ENCODE measurements at places on chromosomes 2 and 18. TPM values are rescaled to one million over a fixed set of nuclear protein-coding genes. Genes with fewer than 3 reads are reported as not detected.

FAM237A gene
- total RNA-seq = 2.3 TPM

SNORC gene
- 1.5 TPM for total RNA-seq

TUBA3E gene
- total RNA-seq = 67.0 TPM

RNF152 gene
- total RNA-seq = 8.6 TPM

PCARE gene
- total RNA-seq = 3.3 TPM

MXD1 gene
- 6.9 TPM for total RNA-seq

PPP1R1C gene
- 44.1 TPM for total RNA-seq

TSPYL6 gene
- total RNA-seq = not detected

DNA sequence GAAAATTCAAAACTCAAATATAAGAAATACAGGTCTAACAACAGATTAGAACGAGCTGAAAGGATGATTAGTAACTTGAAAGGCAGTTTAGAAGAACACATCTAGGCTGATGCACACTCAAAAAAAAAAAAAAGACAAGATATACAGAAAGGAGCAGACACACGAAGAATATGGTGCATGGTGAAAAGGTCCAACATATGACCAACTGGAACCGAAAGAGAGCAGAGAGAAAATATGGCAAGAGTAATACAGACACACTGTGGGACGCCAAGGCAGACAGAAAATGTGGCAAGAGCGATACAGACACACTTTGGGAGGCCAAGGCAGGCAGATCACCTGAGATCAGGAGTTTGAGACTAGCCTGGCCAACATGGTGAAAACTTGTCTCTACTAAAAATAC is 39.8 kb downstream of the NDUFA10 start:
- H3K4me1 ChIP-seq = no peaks in the 10 kb centered on the region
- H3K27ac ChIP-seq = no peak overlapping the region
- no peak for DNase-seq
- no peak overlapping the region for H3K4me3 ChIP-seq

- H3K27me3 ChIP-seq = no peaks in the 10 kb centered on the region
- no peak for DNase-seq
- H3K27ac ChIP-seq = no peak overlapping the region
- H3K36me3 ChIP-seq = no peaks in the 10 kb centered on the region
These were observed 259.6 kb downstream of the CLIP4 start for GRCh38 chr2:29374823-29375222.

- H3K4me3 ChIP-seq = no peak overlapping the region
- H3K27me3 ChIP-seq = no peaks in the 10 kb centered on the region
- DNase-seq = no peak
- H3K4me1 ChIP-seq = no peaks in the 10 kb centered on the region
- H3K27ac ChIP-seq = no peak overlapping the region
- no peaks in the 10 kb centered on the region for H3K36me3 ChIP-seq
These were observed 284.5 kb downstream of the ZNF521 start for GRCh38 chr18:25067275-25068025.

GRCh38 chr2:47534179-47534919 is 131.4 kb downstream of the MSH2 start:
- DNase-seq = peak; percentile 14
- no peak overlapping the region for H3K27ac ChIP-seq
- no peak overlapping the region for H3K4me3 ChIP-seq
- H3K36me3 ChIP-seq = no peaks in the 10 kb centered on the region

- peaks cover 14% of the 10 kb centered on the region for H3K4me1 ChIP-seq
- H3K27ac ChIP-seq = peak within 1 kb of the TSS; percentile 35
- DNase-seq = peak; percentile 26
- peaks cover 11% of the 10 kb centered on the region for H3K27me3 ChIP-seq
These were observed at the start of gene TMEM163 for GRCh38 chr2:134718817-134719814. TSS of gene TMEM163 (minus strand) at chr2:134719000.

GRCh38 chr2:109516445-109517117 is 97.2 kb downstream of the SEPTIN10 start:
- peaks cover 4% of the 10 kb centered on the region for H3K4me1 ChIP-seq
- DNase-seq = peak; percentile 52
- H3K27me3 ChIP-seq = no peaks in the 10 kb centered on the region
- H3K36me3 ChIP-seq = no peaks in the 10 kb centered on the region

DNA sequence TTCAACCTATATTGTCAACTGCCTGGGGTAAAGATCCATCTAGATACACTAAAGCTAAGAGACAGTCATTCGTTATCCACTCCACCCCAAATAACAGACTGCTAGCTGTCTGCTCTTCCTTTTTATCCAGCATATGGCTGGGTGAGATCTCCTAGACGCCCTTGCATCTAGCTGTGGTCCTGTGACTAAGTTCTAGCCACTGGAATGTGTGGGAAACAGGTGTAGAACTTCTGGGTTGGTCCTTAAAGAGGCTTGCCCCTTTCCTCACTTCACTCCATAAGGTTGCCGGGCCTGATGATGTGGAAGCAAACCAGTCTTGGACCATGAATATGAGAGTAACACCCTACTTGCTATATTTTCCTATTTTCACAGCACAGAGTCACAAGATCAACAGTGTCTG is 3.2 kb downstream of the COA5 start:
- no peak overlapping the region for H3K27ac ChIP-seq
- H3K36me3 ChIP-seq = peaks cover 9% of the 10 kb centered on the region
- no peak for DNase-seq
- H3K27me3 ChIP-seq = no peaks in the 10 kb centered on the region
- H3K4me3 ChIP-seq = no peak overlapping the region

DNA sequence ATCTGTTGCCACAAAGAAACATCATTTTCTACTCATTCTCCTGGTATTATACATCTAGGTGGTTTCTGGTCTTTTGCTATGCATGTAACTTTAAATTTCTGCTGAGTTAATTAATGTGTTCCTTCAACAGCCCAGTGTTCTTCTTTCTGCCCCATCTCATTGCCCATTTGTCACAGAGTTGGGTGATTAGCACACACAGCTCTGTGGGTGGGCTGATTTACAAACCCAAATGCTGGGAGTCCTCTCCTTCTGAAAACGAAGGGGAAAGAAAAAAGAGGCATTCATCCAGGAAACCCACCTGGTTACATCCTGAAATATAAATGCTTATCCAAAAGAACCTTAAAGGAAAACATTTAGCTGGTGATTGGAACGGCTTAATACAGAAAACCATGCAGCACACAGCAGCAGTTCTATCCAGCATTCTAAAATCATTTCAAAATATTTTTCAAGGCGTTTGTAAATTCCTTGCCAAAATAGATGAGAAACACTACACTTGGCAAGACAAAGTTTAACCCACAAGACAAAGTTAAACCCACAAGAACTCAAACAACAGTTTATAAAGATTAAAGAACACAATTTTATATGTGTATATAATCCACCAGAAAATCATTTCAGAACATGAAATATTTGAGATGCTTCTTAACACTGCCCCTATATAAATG is 177.9 kb downstream of the ANTXR1 start:
- no peak overlapping the region for H3K27ac ChIP-seq
- no peaks in the 10 kb centered on the region for H3K4me1 ChIP-seq
- H3K36me3 ChIP-seq = no peaks in the 10 kb centered on the region
- DNase-seq = no peak
- no peaks in the 10 kb centered on the region for H3K27me3 ChIP-seq
- no peak overlapping the region for H3K4me3 ChIP-seq

DNA sequence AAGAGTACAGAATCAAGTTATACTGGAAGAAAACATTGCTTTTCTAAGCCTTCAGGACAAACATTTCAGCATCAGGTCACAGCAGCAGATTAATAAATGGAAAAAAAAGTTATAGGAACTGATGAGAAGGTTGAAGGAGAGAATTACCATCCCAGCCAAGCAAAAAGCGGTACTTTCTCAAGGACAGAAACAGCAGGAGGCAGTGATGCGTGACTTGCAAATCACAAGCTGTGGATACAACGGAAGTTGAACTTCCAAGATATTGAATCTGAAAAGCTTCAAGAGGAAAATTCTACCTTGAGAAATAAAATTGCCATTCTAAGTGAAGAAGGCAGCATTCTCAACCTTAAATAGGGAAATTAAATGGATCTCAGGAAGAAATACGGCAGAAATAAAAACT is 18.5 kb upstream of the SERPINB12 start:
- H3K4me1 ChIP-seq = no peaks in the 10 kb centered on the region
- no peak for DNase-seq
- H3K27ac ChIP-seq = no peak overlapping the region
- no peak overlapping the region for H3K4me3 ChIP-seq
- H3K36me3 ChIP-seq = no peaks in the 10 kb centered on the region
- H3K27me3 ChIP-seq = peaks cover 28% of the 10 kb centered on the region

- no peaks in the 10 kb centered on the region for H3K4me1 ChIP-seq
- no peak for DNase-seq
- no peak overlapping the region for H3K27ac ChIP-seq
- H3K4me3 ChIP-seq = no peak overlapping the region
- peaks cover 31% of the 10 kb centered on the region for H3K36me3 ChIP-seq
These were observed 256.7 kb downstream of the HDAC4 start for GRCh38 chr2:239143858-239144712.

GRCh38 chr2:240320204-240320993 is 115.1 kb upstream of the GPC1 start:
- no peaks in the 10 kb centered on the region for H3K27me3 ChIP-seq
- DNase-seq = no peak
- no peak overlapping the region for H3K4me3 ChIP-seq
- H3K27ac ChIP-seq = no peak overlapping the region
- no peaks in the 10 kb centered on the region for H3K36me3 ChIP-seq

DNA sequence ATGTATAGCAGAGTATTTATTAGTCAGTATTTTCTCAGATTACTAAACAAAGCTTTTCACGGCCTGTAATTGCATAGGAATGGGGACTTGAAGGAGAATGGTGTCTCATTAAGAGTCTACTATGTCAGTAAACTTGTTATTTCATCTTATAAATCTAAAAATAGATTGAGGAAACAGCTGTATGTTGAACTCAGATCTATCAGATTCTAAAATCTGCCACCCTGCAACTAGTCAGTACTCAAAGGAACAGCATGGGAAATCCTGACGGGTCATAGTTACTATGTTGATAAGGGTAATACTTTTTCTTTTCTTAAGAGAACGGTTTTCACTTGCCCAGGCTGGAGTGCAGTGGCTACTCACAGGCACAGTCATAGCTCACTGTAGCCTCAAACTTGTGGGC is 70.2 kb upstream of the EMILIN2 start:
- no peak overlapping the region for H3K4me3 ChIP-seq
- no peak for DNase-seq

Measured in heart right ventricle (tissue), 16 donors.